ENCODE measurements at places on chromosomes 2 and 18.
A peak's percentile ranks its signal among the peaks of the same experiment; 100 is the strongest.

DNA sequence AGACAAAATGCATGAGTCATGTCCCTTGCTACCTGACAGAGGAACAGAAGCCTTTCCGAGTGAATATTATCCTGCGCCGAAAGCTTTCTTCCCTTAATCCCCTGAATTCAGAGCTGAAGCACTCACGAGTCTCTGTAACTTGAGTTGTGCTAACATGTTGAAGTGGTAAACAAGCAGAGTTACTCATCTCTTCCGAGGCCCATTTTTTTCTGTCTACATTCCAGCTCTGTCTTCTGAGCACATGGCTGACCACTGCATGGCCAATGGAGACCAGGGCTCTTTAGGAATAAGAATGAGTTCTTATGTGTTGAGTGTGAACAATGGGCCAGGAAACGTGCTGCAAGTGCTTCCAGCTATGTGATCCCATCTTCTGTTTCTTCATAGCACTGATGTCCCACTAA lies 73.1 kb upstream of the PID1 start:
- DNase-seq, result no peak

DNA sequence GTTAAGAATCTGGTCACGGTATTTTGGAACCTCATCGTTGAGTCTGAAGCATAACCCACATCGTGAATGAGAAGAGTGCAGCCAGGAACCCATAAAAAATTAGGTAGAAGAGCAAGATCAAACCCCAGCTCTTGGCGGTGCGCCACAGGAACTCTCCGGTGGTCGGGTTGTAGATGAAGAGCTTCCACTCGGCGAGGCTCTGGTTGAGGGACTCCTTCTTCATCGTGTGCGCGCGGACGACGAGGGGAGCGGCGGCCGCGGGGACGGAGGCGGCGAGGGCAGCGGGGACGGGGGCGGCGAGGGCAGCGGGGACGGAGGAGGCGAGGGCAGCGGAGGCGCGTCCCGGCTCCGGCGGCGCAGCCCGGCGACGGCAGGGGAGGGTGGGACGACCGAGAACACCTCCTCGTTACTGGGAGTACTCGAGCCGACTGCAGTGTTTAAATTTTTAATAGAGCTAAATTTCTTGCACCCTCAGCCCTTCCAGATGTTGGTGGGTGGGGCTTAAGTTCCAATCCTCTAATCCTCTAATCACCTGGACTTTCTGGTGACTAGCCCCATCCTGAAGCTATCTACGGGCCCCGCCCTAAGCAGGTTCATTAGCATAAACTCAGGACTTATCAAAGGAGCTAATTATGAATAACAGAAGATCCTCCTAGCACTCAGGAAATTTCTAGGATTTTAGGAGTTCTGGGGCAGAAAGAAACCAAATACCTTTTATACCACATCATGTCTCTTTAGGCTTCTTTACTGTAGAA lies 20.4 kb upstream of the PAPOLG start:
- peak; percentile 16 for DNase-seq

DNA sequence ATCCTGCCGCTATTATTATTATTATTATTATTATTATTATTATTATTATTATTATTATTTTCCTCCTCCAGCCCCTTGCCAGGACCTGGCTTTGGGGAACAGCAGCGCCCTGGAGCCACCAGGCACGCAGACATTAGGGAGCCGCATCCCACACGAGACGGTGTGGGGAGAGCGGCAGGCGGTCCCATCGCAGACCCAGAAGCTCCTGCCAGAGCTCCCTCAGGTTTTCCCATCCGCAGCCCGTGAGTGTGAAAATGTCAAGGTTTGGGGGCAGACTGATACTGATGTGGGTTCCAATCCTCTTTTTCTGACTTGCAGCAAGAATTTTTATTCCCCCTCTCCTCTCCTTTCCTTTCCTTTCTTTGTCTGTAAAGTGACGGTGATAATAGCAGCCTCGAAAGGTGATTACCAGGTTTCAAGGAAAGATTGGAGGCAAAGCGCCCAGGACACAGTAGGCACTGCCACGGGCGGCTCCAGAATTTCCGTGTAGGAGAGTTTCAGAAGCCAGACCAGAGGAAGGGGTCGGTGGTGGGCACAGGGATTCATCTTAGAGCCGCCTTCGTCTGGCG lies 816 bp downstream of the SCTR start:
- DNase-seq, result no peak

- no peak for DNase-seq
Observed at GRCh38 chr2:8144785-8145184, 537.1 kb upstream of the ID2 start.

GRCh38 chr2:140440815-140441214 lies 1660.6 kb upstream of the NXPH2 start:
- DNase-seq, result no peak

DNA sequence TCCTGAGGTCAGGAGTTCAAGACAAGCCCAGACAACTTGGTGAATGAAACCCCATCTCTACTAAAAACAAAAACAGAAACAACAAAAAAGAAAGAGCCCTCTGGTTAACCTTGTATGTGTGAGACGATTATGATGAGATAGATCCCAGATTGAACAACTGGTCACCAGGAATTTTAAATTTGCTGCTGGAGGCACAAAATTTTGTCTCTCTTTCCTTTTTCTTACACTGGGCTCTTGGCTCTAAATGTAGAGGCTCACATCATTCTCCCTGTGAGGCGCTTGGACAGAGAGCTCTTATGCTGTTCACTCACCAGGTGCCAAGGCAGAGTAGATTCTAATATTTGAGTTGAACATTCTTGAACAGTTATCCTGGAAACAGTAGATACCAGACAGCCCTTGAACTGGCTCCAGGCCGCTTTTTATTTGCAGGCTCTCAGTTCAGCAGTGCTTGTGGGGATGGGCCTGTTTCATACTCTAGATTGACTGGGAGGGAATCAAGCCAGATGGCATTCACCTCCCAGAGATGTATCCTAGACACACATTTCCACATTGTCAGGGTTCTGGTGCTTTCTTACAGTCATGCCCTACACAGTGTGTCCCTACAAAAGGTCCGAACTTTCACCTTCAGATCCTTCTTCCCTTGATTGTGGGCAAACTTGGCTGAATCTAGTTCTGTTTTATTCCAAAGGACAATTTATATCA lies 1159.6 kb downstream of the RPIA start:
- no peak for DNase-seq

- peak; percentile 48 for DNase-seq
Observed at GRCh38 chr18:34122724-34123334, 101.9 kb downstream of the NOL4 start.

DNA sequence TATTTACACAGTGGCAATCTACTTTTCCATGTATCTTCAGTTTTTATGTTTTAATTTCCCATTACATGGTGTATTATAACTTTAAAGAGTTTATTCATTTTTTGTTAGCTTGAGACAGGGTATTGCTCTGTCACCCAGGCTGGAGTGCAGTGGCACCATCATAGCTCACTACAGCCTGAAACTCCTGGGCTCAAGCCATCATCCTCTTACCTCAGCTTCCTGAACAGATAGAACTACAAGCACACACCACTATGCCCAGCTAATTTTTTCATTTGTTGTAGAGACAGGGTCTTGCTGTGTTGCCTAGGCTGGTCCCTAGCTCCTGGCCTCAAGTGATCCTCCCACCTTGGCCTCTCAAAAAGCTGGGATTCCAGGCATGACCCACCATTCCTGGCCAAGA lies 66.8 kb downstream of the COA5 start:
- DNase-seq, result no peak

DNA sequence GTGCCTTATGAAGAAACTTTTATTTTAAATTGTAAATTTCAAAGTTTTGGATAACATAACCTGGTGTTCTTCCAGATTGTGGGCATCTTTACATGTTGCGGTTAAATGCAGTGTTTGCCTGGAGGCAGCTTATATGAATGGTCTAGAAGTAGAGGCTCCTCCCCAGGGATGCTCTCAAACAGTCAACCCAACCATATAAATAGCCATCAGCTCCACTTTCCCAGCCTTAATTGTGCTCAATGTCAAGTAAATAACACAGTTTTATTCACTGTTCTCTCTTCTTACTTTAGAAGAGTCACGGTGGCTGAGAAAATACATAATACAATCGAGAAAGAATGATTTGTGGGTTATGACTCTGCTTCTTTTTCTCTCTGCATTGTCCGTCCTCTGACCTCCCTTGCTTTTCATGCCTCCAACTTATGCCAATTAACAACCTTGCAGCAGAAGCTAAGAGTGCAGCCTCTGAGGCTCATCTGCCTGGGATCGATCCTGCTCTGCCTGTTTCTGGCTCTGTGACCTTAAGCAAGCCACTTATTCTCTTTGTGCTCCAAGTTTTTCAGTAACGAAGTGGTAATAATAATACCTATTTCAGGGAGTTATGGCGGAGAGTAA lies 100.3 kb downstream of the DAW1 start:
- DNase-seq, result no peak

GRCh38 chr2:183438541-183438940 lies 314.3 kb downstream of the NUP35 start:
- DNase-seq, result no peak

DNA sequence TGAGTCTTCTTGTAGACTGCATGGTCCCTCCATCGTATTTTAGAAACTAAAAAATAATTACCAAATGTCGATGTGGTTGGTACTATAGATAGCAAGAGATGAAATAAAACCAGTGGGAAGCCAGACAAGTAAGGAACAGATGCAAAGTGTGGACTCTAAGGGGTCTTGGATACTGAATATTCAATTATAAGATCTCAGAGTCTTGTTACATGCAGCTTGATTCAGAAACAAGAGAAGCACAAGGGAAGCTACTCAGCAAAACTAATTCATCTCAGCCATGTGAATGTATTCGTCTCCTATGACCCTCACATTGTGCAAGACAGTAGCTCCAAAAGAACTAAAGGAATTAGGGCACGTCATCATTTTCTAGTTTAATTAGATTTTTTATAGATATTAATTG lies 80.9 kb downstream of the CDH20 start:
- no peak for DNase-seq

DNA sequence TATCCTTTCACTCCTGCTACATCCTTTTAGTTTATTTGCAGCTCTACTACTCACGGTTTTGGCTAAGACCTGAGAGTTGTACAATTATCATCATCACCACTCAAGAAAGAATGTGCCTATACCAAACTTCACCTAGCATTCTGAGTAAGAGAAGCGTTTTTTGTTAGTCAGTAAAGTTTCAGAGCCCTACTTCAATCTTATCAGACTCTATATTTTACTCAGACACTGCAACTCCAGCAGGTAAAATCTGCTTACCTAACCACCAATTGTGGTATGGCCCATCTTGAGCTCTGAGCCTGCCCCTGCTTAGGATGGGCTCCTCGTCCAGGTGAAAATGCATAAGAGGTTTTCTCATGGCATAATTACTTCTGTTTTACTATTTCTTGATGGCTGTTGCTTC lies 37.1 kb downstream of the ICOS start:
- DNase-seq, result no peak

- DNase-seq, result no peak
Observed at GRCh38 chr2:69917852-69918251, 2.9 kb downstream of the MXD1 start.

GRCh38 chr18:78241535-78242253 lies 737.9 kb upstream of the SALL3 start:
- DNase-seq, result no peak

DNA sequence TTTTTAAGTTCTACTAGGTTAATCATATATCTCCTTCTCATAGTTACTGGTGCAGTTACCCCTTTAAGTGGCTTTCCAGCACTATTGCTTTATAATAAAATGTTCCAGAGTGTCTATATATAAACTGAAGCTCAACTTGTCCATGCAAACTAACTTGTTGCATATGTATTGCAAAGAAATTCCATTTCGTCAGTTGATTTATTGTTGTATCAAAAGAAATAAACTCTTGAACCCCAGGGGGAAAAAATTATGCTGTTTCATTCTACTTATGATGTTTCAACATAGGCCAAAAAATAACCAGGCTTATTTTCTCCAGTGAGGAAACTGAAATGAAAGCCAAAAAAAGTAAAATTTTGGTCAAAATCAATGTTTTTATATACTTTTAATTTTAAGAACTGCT lies 491.9 kb downstream of the NR4A2 start:
- DNase-seq, result no peak

DNA sequence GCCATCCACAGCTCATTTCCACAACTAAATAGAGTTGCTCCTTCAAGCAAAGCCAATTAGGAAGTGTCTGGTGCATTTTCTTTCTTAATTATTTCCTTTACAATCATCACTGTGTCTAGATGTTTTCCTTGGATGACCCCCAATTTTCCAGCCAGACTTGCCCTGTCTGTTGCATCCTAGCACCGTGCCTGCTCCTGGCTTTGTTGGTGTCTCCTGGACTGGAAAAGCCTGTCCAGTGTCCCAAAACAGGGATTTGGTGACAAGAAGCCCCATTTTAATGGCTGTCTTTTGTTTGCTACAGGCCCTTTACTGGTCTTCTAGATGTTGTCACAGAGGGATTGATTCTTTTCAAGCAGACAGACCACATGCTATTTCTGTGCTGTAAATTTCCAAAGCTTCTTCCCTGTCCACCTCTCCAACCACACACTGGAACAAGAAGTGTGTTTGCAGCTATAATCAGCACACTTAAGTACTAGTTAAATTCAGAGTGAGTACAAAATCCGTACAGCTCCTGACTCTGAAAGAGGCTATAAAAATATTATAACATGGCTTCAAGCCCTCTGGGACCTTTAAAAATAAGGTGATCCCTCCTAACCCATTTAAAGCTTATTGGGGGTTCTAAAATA lies 38.4 kb downstream of the RNF144A start:
- DNase-seq, result no peak

DNA sequence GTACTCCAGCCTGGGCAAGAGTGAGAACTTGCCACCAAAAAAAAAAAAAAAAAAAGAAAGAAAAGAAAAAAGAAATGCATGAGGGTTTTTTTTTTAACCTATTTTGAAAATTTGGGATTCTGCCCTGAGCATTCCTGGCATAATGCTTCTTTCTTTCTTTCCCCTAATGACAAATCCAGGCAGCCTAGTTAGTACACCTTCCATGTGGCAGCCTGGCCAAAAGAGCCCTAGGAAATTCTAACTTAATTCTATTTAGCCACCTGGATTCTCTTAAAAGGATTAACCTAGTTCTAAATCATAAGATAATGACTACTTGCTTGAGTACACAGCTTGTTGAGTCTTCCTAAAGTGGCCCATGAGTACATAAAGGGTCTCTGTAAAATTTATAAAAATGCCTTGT lies 160.1 kb downstream of the THADA start:
- no peak for DNase-seq
